Muscle of arm (tissue), 14 donors: ENCODE measurements at places on chromosomes 4 and X. TPM values are rescaled to one million over a fixed set of nuclear protein-coding genes. Genes with fewer than 3 reads are reported as not detected.

GLUD2 gene
- polyA plus RNA-seq, result 3.0 TPM

SLIT2 gene
- polyA plus RNA-seq, result 7.9 TPM

SYTL5 gene
- polyA plus RNA-seq, result 0.24 TPM

DMRTC1B gene
- 0.74 TPM for polyA plus RNA-seq

CORIN gene
- 2.7 TPM for polyA plus RNA-seq

RASGEF1B gene
- 7.3 TPM for polyA plus RNA-seq

TSC22D3 gene
- 53.3 TPM for polyA plus RNA-seq

TREX2 gene
- 0.23 TPM for polyA plus RNA-seq

XAGE1B gene
- 0.41 TPM for polyA plus RNA-seq

CXorf49 gene
- not detected for polyA plus RNA-seq

NKX3-2 gene
- polyA plus RNA-seq, result 0.10 TPM

GABRG1 gene
- polyA plus RNA-seq, result not detected

DNA sequence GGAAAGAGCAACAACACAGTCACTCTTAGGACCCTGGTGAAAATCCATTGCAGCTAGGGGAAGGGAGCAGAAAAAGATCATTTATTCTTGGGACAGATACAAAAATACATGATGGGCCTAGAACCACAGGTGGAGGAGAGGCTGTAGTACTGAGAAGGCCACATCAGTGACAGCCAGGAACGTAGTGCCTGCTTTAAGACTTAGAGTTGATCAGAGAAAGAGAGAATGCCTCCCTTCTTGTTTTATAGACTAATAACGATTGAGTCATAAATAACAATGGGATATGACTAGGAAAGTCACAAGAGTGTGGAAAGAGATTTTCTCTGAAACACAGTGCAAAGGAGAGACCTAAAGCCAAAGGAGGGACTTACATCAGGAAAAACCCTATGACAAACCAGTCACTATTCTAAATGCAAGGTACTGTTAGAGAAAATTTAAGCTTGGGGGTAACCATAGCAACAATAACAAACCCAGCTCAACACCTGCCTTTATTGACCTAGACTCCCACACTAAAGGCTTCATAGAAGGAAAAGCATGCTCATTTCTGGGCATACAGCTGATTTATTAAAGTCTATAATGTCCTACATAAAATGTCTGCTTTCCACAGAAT is 1015.0 kb upstream of the GRID2 start:
- DNase-seq, result no peak

DNA sequence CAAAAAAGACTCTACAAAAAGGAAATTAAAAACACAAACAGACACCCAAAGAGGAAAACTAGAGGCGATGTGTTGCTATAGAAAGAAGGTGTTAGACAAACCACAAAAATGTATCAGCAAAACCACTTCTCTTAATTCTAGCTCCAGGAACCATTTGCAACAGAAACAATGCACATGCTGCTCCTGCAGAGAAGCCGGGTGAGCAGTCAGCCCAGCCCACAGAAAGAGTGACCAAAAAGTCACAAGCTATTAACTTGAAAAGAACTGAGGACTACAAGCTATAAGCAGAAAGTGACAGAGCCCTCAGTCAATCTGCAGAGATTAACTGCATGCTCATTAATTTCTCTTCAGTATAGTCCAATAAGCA is 96.2 kb upstream of the KLHL13 start:
- DNase-seq, result no peak

- DNase-seq, result no peak
Observed at GRCh38 chr4:54813674-54814073, 155.9 kb downstream of the KIT start.

GRCh38 chr4:1011022-1011665 is at the start of gene FGFRL1:
Gene FGFRL1 (plus strand): TSS chr4:1011626. CDS start chr4:1012486, 860 bp downstream.
- peak; percentile 89 for DNase-seq

DNA sequence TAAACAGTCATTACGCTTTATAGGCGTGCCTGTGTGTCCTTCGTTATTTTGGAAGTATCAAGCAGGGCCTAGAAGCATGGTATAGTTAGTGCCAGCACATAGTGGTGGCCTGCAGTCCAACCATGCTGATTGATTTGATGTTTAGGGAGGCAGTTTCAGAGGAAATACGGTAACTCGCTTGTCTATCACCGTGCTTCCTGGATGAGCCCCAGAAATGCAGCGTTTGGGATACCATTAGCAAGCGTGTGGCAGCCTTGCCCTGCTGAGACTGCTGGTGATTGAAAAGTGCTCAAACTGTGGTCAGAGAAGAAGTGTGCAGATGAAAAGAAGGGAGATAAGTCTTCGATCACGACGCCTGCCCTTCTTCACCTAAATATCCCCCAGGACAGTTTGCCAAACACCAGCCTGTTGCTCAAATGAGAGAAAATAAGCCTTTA is 158.4 kb downstream of the CHIC2 start:
- peak; percentile 76 for DNase-seq

- DNase-seq, result no peak
Observed at GRCh38 chr4:137468836-137469235, 63.5 kb downstream of the PCDH18 start.

DNA sequence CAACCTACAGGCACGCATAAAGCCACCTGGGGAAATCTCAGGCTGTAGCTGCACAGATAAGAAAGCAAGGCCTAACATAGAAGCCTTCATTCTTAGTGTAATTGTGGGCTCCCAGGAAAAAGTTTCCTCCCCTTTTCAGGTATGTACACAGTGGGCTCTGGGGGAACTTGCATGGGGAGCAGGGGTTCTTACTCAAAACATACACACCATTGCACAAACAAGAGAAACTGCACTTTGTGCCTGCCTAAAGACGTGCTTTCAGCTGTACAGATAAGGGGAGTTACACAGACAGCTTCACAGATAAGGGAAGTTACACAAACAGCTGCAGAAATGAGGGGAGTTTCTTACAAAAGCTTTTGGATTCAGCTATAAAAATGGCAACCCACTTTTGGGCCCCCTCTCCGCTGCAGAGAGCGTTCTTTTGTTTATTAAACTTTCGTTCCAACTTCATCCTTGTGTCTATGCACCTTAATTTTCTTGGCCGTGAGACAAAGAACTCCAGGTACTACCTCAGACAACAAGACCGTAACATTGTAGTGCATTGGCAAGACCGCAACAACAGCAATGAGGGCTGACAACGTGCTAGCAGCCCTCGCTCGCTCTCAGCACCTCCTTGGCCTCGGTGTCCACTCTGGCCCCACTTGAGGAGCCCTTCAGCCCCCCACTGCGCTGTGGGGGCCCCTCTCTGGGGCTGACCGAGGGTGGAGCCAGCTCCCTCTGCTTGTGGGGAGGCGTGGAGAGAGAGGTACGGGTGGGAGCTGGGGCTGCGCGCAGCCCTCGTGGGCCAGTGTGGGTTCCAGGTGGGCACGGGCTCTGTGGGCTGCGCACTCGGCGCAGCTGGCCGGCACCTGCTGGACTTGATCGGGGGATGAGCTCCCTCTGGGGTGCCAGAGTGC is 317.5 kb downstream of the RAPGEF2 start:
- DNase-seq, result no peak

- DNase-seq, result no peak
Observed at GRCh38 chr4:15765910-15766697, 12.0 kb upstream of the CD38 start.

- no peak for DNase-seq
Observed at GRCh38 chr4:24559032-24559821, 25.1 kb downstream of the DHX15 start.

DNA sequence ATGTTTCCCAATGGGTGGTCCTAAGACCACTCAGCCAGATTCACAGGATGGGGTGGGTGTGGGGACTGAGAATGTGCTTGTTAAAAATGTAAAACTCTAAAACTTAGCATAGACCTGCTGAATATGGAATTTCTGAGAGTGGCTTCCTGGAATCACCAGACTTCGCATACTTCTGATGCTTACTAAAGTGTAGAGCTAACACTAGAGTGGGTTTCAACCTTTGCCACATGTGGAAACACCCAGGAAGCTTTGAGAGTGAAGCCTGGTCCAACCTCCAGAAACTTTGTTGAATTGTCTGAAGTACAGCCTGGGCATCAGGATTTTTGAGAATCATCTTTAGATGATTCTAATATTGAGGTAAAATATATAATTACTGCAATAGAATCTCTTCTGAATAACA is 167.8 kb upstream of the EDNRA start:
- no peak for DNase-seq

- no peak for DNase-seq
Observed at GRCh38 chrX:24928114-24928513, 87.7 kb downstream of the ARX start.

DNA sequence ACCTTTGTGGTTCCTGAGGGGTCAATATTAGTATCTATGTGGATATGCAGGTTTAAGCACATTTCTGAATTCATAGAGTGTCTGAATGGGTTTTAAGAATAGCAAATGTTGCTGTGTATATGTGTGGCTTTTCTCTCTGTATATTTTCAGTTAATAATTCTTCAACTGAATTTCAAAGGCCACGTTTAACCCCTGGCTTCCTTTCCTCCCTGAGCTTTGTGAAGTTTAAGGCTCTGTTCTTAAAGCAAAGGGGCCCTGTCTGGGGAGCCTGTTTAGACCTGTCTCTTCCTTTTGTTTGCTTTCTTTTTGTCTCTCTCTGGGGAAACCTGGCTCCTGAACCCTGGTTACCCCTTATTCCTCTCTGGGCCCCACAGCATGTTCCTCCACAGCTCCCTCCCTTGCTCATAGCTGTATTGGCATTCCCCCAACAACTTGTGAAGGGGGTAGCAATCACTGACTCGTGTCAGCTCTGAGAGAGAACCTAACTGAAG is 139.1 kb downstream of the COL4A6 start:
- no peak for DNase-seq

DNA sequence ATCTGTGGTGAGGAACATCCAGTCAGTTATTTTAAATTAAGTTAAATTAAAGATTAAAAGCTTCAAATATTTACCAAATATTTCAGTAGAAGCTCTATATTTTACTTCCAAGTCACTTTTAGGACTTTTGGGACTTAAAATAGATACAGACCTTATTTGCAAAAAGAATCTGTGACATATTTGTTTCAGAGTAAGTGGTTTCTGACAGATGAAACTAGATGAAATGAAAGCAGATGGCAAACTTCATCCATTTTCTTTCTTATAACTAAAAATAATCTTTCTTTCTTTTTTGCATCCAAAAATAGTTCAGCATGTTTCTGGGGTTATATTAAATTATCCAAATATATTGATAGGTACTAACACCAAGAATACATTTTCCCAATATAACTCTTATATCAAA is 6.6 kb upstream of the UTP3 start:
- DNase-seq, result no peak

GRCh38 chrX:111352424-111352823 is 59.6 kb downstream of the DCX start:
- peak; percentile 64 for DNase-seq

- no peak for DNase-seq
Observed at GRCh38 chr4:8141935-8142334, 16.7 kb downstream of the ABLIM2 start.

GRCh38 chr4:168908093-168908492 is 102.0 kb downstream of the CBR4 start:
- no peak for DNase-seq

DNA sequence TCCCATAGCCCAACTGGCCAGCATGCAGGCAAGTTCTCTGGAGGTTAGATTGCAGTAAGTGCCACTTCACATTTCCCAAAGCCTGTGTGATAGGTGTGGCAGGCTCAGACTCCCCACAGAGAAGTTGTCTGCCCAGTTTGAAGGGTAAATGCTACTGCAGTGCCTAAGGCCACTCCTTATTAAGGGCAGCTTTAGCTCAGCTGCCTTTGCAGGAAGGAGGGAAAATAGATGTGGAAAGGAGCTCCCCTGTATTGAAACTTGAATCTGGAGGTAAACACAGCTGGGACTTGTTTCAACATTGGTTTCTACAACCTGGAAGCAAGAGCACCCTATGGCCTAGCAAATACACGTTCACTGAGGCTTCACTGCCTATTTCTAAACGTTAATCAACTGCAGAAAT is 22.4 kb downstream of the NEXMIF start:
- no peak for DNase-seq

DNA sequence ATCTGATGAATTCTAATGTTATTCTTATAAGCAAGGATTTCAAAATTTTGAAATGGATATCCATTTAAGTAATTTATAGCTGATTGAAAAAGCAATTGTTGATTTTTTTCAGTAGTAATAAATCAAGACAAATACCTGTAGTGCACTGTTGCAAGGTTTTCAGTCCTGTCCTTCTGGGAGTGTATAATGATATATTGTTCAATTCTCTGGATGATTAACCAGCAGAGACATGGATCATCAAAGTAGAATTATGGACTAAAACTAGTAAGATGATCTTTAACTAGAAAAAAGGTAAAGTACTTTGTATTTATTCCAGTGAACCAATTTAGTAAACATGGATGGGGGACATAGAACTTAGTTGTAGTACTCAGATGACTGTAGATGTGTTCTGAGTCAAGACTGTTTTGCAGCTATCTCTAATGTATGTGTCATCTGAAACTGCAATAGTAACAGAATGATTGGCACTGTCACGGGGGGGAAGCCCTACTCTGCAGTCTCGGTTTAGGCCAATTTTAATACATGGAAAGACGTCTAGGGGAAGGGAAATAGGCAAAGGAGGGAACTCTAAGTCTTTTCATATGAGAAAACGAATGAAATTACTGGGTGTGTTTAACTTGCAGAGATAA is 121.9 kb downstream of the GLRA3 start:
- no peak for DNase-seq

- DNase-seq, result no peak
Observed at GRCh38 chr4:4867375-4868039, 8.0 kb downstream of the MSX1 start.

DNA sequence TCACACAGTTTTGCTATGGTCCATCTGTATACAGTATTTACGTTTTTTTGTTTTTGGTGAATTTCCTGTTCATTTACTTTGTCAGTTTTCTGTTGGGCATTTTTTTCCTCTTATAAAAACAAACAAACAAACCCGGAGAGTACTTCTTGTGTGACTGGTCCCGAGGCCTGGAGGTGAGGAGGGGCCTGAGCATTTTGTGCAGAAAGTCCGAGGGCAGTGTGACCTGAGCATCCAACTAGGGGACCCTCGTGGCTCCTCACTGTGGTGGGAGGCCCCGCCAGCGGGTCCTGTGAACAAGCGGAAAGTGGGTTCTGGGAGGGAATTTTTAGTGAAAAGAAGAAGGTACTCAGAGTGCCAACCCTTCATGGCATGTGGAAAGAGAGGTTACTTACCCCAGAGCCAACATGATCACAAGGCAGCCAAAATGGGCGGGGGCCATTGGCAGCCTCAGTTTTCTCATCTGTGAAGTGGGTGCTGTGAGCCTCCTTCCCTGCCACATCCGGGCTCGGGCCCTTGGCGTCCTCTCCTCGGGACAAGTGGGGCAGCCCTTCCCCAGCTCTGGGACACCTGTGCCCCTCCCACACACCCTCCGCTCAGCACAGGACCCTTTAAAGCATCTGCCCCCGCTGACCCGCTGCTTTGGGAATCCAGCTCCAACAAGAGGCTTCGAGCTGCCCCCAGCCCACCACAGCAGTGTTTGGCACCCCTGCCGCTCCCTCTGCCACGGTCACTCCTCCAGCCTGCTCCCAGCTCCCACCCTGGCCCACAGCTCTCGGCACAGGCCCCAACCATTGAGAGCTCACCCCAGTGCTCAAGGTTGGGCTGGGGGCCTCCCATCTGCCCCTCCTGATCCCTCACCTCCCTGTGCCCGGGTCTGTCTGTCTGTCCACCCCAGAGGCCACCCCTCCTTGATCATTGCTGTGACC is 22.8 kb upstream of the GPR78 start:
- DNase-seq, result no peak

GRCh38 chrX:12278151-12278550 is 139.9 kb downstream of the FRMPD4 start:
- no peak for DNase-seq
